Prostate gland (tissue), 2 donors: ENCODE measurements at places on chromosomes 1 and 21.

GRCh38 chr1:97913506-97914139, 7.2 kb downstream of the DPYD start:
- DNase-seq, result no peak

- DNase-seq, result no peak
These were observed 1.7 kb downstream of the C1QB start for GRCh38 chr1:22654692-22655091.

GRCh38 chr1:40842691-40843090, 19.5 kb downstream of the CITED4 start:
- no peak for DNase-seq

DNA sequence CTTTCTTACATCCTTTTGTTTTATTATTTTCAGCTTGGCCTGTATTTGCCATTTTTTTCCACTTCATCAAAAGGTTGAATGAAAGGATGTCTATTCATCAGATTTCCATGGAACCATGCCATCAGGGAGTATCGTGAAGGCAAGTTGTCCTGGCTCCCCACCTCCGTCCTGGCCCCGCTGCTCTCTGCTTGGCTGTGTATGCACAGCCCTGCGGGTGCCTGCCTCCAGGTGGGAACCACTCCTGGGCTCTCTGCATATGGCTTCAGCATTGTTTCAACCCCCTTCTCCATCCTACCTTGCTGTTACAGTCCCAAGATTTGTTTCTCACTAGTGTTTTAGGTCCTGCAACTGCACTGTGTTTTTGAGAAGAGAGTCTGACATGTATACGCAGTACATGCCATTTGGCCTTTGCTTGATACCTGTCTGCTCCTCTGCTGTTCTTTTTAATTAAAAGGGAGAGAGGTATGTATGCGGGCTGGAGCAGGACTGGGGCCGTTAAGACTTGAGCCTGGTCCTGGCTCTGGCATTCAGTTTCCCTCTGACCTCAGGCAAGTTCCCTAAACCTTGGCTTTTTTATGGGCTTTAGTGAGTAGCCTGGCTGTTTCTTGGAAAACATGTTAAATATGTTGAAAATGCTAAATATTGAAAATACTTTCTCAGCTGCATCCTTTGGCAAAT, 69.9 kb upstream of the GCLM start:
- no peak for DNase-seq

DNA sequence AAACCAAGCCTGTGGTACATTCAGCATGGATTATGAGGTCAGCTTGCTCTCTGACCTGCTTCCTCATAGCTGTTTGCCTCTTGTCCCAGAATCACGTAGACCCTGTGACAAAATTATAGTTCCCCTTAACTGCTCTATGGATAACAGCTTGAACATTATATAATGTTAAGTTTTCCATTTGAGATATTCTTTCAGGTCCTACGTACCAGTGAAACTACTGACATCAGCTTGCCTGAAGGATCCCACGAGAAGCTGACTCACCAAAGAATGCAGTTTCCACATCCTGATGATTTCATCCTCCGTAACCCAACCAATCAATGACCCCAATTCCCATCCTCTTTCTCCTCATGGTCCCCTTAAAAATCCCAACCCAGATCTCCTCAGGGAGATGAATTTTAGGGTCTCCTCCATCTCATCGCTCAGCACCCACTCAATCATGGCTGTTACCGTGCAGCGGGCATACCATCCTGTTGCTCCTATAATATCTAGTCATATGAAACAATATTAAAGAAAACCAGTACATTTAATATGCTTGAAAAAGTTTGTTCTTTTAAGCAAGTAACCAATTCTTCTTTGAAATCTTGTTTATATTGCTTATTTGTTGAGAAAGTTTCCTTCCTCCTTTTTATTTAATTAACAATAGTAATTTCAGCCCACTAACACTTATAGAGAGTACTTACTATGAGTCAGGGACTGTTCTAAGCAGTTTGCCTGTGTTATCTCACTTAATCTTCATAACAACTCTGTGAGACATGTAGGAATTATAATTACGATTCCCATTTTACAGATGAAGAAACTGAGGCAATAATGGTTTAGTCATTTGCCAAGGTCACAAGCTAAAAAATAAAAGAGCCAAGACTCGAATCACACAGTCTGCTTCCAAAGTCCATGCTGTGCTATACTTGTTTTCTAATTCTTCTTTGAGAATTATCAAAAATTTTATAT, 27.4 kb downstream of the CHML start:
- DNase-seq, result no peak

DNA sequence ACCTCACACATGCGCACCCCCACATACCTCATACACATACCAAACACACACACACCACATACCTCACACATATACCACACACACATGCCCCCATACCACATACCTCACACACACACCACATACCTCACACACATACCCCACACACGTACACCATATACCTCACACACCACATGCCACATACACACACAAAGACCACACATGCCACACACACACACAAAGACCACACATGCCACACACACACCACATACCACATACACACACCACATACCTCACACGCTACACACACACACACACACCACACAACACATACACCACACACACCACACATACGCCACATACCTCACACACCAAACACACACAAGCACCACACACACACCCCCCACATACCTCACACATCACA, 30.0 kb downstream of the HIVEP3 start:
- DNase-seq, result no peak

DNA sequence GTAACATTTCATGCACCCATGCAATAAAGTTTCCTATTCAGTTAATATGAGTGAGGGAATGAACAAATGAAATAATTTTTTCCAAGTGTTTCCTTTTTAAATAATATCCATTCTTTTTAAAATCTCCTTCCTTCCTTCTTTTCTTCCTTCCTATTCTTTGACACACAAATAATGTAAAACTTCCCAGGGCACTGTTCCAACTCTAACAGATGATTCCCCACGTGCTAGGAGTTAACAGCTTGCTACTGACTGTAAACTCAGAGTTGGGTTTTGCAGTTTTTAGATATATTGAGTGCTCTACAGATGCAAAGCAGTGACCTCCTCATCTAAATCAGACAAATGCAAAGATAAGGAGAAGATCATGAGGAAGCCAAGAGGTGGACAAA, 54.0 kb upstream of the POU2F1 start:
- DNase-seq, result no peak

DNA sequence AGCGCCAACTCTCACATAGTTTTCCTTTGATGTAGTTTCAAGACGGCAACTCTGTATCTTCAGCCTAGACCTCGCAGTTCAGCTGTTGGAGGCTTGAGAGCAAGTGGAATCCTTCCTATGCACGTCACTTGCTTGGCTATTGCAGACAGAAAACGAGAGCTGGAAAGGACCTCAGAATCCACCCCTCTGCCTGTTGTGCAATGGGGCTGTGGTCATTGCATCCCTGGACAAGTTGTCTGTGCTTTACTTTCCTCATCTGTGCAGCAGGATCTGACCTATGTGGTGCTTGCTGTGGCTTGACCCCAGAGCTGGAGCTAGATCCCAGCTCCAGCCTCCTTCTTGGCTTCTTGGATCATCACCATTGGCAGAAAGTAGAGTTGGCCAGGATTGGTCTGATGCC, 50.0 kb upstream of the IGSF21 start:
- no peak for DNase-seq

- no peak for DNase-seq
These were observed 71.4 kb downstream of the CDC7 start for GRCh38 chr1:91572044-91572443.

GRCh38 chr1:19361611-19362147, 49.6 kb downstream of the SLC66A1 start:
- peak; percentile 62 for DNase-seq

DNA sequence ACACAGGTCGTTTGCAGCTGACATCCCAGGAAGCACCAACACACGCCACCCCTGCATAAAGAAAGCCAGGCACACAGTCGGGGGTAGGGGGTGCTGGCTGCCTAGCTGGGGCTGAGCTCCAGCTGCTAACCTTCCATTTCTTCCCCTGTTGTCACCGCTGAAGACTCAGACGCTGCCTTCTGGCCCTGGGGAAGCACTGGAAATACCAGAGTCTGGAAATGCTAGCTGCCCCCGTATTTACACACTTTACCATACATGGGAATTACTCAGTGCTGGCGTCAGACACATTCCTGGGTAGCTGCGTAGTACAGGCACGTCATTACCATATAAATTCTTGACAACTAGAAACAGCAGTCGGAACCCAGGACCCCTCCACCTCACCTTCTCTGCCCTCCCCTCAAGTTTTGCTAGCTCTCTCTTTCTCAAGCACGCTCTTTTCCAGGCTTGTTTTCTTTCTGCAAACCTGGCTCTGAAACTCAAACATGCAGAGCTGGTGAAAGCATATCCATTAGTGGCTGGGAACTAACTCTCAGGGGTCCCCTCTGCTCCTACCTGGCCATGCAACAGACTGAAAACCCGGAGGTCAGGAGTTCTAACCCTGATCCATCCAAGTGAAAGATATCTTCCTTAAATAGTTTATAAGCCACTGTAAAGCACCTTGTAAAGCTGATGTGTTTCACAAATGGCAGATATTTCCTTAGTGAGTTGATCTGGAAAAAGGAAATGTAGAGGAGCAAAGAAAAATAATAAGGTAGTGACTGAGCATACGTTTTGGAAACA, 3.3 kb downstream of the CSRP1 start:
- DNase-seq, result peak; percentile 82

DNA sequence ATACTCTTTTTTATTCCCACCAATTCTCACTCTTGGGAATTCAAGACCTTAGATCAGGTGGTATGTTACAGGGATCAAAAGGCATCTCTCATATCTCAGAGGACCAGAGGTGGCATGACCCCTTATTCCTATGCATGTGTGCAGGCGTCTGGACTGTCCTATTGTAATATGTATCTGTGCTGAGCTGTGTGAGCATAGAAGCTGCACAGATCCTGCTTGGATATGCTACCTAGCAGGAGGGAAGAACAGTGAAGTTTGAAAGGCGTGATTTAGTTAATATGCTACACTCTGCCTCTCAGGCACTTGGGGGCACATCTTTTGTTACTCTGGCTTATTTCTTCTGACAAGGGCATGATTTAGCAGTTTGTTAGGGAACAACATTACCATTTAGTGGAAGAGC, 86.7 kb upstream of the ZRANB2 start:
- no peak for DNase-seq

DNA sequence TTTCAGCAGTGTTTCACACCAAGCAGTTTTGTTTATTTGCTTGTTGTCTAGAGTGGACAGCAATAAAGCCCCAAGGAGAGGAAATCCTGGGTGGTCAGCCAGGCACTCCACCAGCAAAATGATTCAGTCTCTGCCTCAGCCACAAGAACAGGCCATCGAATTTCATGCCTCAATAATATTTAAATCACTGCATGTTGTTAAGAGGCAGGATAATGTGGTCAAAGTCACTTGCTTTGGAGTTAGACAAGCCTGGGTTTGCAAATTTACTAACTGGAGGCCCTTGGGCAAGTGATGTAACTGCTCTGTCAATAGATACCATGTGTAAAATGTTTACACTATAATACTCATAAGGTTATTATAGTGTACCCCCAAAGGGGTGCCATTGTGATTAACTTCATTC, 349.6 kb downstream of the LMO4 start:
- no peak for DNase-seq

DNA sequence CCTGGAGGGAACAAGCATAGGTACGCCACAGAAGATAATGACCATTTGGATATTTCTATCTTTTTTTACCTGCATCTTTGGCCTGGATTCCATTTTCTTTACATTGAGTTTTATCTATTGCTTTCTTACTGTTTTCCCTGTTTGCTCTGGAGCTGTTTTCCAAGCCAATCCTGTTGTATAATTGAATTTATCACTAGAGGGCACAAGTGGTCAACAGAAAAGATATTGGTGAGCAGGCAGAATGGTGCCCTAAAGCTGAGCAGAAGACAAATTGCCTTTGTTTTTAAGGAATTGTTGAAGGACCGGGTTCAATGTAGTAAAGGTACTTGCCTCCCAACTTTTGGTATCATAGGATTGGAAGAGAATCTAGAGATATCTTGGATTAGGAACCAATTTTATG, 152.8 kb downstream of the PPP1R12B start:
- peak; percentile 7 for DNase-seq

GRCh38 chr1:56824938-56825337, 5.7 kb upstream of the FYB2 start:
- DNase-seq, result no peak

GRCh38 chr1:76259270-76259669, 184.7 kb downstream of the ST6GALNAC3 start:
- DNase-seq, result no peak

DNA sequence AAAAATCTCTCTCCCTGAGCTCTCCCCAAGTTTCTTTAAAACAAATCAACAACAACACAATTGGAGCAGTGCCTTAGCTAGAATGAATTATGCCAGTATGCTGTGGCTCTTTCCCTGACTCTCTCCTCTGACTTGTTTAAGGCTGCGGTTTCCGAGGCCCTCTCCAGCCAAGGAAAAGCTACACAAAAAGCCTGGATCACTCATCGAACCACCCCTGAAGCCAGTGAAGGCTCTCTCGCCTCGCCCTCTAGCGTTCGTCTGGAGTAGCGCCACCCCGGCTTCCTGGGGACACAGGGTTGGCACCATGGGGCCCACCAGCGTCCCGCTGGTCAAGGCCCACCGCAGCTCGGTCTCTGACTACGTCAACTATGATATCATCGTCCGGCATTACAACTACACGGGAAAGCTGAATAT, 1.9 kb downstream of the S1PR1 start:
- peak; percentile 63 for DNase-seq

GRCh38 chr1:27588256-27589232, 15.4 kb downstream of the AHDC1 start:
- DNase-seq, result no peak
